Stimulated activated CD4-positive, alpha-beta T cell treated with anti-CD3 and anti-CD28 coated beads, Interleukin-2, amount 100 ng/mL, for 24 hours (primary cell): ENCODE measurements at places on chromosomes 5 and 9.

- no peak for DNase-seq
Measured at GRCh38 chr5:28807195-28807729, 1768.9 kb upstream of the CDH9 start.

DNA sequence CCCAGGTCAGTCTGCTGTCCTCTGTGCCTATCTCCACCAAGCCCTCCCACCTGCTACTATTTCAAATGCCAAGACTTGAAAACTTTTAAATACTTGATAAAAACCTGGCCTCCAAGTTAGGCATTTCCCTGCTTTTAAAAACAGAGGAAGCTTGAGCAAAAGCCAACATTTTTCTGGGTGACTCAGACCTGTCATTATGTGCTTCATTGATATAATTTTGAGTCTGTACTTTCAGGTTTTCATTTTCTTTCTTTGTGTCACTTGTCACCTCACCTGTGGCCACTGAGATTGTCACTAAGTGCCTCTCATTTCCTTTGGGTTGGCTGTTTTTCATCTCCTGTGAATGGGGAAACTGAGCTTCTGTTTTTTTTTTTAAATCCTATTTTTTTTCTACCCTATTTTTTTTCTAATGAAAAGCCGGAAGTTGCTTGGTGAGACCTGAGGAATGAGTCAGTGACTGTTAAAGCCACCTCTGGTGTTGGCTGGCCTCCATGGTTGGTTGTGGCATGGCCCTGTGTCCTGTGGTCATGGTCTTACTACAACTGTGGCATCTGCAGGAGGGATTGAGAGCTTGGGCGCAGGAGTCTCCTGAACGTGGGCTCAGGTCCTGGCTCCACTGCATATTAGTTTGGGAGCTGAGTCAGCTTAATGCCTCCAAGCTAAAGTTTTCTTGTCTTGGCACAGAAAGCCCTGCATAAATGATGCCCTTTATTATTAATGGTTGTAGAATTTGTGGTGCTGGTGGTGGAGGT lies 56.7 kb downstream of the ARHGAP26 start:
- DNase-seq = no peak

DNA sequence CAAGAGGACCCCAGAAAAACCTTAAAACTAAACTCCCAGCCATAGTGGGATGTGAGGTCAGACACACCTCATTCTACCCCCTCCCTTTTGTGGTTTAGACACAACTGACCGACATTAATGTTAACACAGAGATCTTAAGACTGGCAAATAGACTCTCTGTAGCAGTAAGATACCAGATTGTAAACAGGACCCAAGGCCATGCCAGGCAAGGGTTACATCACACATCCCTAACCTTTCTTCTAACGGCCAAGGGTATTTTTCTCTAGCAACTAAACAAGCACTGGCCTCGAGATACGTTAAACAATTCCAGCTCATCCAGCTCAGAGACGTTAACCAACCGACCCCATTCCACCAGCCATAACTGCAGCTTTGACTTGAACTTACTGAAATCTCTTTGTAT lies 38.8 kb downstream of the NSUN2 start:
- no peak for DNase-seq

- DNase-seq = no peak
Measured at GRCh38 chr5:134226441-134227192, 744 bp upstream of the PPP2CA start.

- peak; percentile 17 for DNase-seq
Measured at GRCh38 chr9:114538241-114538640, 33.0 kb upstream of the WHRN start.

DNA sequence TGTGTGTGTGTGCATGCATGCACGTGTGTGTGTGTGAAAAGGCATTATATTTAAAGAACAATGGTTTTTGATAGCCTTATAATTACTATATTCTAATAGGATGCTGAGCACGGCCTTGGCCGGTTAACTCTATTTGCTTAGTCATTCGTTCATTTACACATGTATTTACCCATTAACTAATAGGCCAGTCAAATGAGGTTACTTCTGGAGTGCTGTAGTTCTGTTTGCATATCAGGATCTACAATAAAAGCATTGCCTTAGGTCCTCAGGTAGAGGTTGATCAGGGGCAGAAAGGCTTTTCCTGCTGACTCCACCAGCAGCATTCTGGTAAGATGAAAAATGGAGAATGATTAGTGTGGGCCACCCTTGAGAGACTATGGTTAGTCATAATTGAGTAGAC lies 219.0 kb downstream of the COMMD10 start:
- DNase-seq = no peak

DNA sequence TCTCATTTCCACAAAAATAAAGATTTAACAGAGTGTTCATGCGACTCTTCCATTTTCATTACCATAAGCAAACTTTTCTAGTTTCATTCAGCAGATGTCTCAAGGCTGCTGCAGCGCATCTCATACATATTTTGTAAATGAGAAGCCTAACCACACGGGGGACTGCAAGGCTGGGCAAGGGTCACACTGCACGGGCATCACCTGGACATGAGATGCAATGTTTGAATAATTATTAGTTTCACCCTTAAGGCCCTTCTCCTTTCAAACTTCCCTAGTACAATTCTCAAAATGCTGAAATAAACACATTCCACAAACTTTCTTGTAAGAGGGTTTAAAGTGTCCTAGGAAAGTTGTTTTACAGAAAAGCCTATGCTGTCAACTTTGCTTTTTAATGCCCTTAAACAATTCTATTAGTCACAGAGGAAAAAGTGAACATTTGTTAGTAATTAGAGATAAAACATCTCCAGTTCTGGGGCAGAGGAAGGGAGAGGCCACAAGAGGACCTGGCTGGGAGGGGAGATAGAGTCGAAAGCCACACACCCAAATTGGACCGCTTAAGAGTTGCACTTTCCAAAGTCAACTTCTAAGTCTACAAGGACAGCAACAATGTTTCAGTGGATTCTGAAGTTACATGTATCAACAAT lies 1.3 kb downstream of the DENND1A start:
- peak; percentile 20 for DNase-seq

DNA sequence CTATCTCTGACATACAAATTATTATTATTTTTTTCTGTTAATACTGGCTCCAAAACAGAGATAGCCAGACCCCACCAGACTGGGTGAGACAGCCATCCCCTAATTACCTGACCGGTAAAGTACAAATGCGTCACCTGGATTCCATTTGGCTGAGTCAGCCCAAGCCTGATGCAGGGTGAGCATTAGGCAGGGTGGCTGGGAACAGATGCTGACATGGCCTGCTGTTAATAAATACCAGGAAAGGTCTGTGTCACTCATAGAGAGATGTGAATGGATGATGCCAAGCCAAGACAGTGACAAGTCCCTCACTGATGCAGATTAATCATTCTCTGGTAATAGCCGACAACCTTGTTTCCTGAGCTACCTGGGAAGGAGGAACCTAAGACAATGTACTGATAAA lies 183.5 kb downstream of the TRIM32 start:
- DNase-seq = no peak

GRCh38 chr5:167899490-167900070 lies 391.9 kb upstream of the WWC1 start:
- no peak for DNase-seq

DNA sequence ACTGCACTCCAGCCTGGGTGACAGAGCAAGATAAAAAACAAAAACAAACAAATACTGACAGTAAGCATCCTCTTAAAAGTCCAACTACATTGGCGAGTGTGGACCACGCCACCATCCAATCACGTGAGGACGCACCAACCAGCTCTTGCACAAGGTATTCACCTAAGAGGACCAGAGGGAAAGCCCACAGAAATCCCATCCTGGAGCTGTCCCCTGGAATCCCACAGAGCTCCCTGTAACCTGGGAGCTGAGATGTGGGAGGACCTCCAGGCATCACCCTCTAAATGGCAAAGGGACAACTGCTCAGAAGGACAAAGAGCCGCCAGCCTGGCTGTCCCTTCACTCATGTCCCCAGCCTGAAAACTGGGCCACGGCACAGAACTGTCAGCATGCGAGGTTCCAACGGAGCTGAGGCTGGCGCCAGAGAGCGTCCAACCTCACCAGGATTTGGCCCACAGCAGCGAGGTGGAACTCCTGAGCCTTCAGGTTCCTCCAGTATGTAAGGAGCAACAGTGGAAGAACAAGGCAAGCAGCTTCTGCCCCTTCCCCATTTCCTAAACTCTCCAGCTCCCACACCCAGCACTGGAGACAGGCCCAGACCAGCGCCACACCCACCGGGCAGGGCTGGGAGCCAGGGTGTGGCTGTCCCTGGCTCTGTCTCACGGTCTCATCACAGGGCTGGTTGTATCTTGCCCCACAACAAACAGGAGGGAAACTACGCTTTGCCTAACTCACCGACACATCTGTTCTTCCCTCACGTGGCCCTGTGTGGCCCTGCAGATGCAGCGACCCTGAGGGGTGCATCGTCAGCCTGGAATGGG lies 15.2 kb downstream of the IPPK start:
- DNase-seq = no peak

DNA sequence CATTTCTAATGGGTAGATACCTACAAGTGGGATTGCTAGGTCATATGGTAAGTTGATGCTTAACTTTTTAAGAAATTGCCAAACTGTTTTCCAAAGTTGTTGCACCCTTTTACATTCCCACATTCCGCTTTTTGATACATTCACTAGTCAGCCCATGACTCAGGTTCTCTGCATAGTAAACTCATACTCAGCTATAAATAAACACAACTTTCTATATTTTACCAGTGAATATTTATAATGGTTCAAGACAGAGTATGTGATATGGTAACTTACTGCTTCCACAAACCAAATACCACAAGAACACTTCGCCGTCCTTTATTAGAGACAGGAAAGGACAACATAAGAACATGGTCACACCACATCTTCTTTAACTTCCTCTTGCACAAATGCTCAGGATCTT lies 54.0 kb downstream of the PLPP1 start:
- no peak for DNase-seq

DNA sequence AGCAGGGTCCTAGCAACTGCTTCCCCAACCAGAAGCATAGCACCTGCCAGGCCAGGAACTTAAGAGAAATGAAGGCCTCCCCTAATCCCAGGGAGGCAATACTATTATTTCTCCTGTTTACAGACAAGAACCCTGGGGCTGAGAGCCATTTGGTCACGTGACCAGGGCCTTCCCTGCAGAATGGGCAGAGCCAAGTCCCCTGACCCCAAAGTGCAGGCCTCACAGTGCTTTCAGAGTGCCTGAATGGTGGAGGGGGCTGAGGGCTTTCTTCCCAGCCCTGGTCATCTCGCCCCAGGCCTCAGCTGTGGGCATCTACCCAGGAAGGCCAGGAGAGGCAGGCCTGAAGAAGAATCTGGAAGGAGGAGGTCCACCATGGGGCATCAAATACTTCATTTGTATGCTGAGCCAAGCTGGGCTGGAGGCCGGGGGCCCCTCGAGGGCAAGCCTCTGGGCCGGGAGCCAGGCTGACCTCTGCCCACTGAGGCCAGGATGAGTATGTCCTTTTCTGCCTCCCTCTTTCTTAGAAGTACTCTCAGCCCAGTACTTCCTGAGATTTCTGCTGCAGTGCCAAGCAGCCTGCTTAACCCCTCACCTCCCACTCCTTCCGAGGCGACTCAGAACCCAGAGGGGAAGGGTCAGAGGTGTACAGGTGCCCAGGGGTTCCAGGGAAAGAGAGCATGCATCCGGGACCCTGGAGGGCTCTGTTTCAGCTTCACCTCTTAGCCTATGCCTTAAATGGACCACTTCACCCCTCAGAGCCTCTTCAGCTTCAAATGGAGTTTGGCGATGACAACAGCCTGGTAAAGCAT lies 18.9 kb upstream of the DUSP1 start:
- DNase-seq = no peak

GRCh38 chr5:119269061-119269944 lies 86.5 kb upstream of the TNFAIP8 start:
- peak; percentile 53 for DNase-seq

GRCh38 chr9:106675780-106676179 lies 187.2 kb upstream of the ZNF462 start:
- no peak for DNase-seq

- no peak for DNase-seq
Measured at GRCh38 chr5:54823006-54823405, 162.4 kb downstream of the ESM1 start.

- DNase-seq = no peak
Measured at GRCh38 chr5:150143350-150144245, 12.0 kb downstream of the PDGFRB start.

- no peak for DNase-seq
Measured at GRCh38 chr5:59553992-59554391, 339.5 kb downstream of the PDE4D start.

DNA sequence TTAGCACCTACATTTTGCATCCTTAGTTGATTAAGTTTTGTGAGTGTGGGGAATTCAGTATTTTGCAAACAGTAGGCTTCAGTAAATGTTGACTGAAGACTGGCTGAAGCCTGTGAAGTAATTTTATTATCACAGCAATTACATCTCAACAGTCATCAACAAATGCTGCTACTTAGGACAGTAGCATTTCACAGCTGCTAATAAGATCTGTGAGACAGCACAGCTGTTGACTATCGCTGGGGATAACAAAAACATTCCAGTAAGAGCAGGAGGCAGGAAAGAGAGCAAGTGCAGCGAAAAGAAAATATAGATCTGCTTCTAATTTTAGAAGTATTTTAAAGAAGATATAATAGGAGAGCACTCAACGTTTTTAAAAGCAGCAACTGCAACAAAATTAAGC lies 117.3 kb upstream of the FGF10 start:
- no peak for DNase-seq

DNA sequence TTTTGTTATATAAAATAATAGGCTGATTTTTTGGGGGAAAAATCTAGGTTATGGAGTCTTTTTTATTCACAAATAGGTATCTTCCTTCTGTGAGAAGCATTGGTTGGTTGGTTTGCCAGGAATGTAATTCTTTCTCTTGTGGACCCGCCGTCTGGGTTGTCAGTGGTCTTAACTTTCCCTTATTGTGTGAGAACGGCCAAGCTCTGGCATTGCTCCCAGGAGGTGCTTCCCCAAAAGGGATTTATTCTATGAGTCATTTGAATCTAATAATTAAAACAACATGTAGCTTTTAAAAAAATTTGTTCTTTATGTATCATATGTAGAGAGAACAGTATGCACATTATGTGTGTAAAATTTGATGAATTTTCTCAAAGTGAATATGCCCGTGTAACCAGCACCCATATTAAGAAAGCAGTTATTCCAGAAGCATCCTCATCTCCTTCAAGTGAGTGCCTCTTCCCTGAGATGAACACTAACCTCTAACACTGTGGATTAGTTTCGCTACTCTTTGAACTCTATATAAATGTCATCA lies 114.4 kb downstream of the MAST4 start:
- DNase-seq = no peak

DNA sequence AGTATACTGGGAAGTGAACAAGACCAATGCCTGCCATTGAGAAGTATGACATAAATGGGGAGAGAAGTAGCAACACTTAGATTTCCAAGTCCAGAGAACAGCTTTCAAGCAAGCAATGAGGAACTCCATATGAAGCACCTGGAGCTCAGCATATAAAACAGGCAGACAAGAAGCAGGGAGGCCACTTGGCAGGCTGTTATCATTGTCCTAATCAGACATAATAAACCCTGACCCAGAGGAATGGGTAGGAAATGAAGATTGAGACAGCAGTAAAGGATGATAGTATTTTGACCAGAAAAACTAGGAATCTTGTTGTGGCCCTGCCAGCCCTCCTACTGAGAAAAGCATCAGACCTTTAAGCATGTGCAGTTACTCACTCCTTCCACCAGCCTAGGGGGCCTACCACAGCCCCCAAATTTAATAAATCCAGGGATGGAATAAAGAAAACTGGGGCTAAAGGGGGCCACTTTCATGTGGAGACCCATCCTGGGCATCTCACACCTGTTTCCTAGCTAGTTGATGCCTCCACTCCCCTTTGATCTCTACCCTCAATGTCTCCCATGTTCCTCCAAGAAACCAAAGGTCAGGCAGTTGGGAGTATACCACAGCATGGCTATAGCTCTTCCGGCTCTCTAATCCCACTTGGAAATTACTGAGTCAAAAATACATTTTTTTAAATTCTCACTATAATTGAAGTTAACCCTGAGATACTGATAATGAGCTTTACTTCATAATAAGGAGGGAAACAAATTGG lies 135.1 kb downstream of the SIL1 start:
- DNase-seq = no peak
